LoVo (cell line): ENCODE measurements at places on chromosomes 1 and 21.

DNA sequence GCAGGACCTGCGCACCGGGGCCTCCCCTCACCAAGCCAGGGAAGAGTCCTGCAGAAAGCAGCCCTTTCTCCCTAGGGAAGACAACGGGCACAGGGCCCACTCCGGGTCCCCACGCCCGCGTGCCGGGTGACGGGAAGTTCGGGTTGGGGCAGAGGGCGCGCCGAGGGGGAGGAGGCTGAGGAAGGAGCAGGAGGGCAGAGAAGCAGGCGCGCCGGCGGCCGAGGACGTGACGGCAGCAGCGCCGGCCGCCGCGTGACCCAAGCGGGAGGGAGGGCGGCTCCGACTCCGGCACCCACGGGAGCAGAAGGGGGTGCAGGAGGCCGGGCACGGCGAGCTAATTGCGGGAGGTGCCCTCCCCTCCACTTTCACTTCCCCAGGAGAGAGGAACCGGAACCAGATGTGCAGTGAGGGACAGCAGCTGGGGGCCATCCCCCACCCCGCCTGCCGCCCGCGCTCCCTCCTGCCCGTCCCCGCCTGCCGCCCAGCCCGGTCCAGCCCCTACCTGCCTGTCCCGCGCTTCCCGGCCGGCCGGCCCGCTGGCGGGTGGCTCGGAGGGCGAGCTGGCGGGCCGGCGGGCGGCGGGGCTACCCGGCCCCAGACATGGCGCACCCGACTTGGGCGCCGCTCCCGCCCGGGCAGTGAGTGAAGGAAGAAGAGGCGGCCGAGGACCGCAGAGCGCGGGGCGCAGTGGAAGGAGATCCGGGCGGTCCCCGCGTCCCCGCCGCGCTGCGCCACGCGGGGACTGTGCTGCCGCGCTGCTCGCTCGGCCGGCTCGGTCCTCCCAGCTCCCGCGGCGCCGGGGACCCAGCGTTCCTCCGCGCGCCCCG, 510 bp downstream of the DENND4B start:
- DNase-seq, result peak; percentile 53

- no peak for DNase-seq
Observed at GRCh38 chr21:15037900-15038293, 26.9 kb downstream of the NRIP1 start.

GRCh38 chr21:25360593-25360992, 246.7 kb downstream of the MRPL39 start:
- DNase-seq, result no peak

- DNase-seq, result no peak
Observed at GRCh38 chr1:153470707-153471106, 10.3 kb upstream of the S100A7 start.

DNA sequence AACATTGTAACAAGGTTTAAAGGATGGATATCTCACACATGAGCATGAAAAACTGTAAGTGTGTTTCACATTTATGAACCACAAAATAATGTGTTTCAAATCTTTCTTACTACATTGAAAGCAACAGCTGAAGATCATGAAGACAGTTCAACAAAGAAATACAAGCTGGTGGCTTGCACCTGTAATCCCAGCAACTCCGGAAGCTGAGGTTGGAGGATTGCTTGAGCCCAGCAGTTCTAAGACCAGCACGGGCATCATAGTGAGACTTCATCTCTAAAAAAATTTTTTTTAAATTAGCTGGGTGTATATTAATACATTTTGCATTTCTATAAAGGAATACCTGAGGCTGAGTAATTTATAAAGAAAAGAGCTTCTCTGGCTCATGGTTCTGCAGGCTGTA, 27.1 kb upstream of the C1orf198 start:
- DNase-seq, result no peak

DNA sequence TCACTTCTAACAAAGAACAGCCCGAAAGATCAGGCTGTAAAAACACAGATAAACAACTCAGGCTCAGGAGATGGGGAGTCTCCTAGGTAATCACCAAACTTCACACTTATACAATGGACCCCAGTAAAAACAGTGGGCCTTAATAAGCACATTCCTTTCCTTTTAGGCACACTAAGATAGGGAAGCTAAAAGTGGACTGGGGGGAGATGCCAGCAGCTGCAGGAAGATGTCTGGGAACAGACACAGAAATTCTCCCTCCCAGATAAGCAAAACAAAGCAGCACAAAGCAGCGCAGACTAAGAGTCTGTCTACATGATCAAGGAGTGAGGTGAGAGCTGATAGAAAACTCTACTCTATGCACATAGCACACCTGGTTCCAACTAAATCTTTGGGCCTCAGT, 29.0 kb upstream of the CTBS start:
- no peak for DNase-seq

DNA sequence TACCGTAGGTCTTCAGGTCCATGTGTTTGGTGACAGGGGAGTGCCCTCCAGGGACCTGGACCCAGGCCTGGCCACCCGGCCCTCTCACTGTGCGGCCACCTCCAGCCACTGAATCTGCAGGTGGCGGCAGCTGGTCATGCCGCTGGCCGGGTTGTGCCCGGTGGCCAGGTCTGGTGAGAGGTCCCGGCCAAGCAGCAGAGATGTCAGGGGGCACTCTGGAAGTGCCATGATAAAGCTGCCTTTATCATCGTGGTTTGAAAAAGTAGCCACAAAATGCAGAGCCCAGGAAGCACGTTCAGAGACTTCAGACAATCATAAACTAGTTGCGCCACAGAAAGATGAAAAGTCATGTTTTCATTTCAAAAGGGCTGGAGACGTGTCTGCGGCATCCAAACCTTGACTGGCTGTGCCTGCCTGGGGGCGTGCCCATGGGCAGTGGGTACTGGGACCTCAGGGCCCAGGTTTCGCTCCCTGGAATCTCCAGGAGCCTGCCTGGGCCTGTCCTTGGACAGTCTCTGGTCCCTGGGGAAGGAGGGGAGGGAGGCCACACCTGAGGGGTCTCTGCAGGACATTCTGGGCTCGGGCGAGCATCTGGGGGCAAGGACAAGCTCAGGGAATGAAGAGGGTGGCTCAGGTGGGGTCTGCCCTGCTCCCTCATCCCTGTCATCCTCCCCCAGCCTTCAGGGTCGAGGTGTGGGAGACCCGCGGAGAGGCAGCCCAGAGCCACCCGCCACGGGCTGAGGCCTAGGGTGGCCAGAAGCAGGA, 44.9 kb downstream of the COL18A1 start:
- DNase-seq, result no peak

DNA sequence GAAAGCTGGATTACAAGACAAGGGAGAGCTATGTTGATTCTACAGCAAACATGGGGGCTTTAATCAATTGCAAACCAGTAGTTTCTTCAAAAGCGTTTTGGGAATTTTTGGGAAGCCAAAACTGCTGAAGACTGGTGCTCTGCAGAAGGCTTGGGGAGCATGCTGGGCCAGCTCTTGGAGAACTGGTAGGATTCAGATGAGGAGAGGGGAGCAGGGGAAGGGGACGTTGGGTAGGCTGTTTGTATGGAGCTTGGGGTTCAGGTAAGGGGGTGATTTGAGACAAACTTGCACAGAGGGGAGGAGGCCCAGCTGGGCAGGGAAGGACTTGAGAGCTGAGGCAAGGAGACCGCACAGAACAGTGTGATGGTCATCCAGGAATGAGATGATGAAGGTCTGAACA, 2.6 kb upstream of the MYOG start:
- DNase-seq, result no peak

DNA sequence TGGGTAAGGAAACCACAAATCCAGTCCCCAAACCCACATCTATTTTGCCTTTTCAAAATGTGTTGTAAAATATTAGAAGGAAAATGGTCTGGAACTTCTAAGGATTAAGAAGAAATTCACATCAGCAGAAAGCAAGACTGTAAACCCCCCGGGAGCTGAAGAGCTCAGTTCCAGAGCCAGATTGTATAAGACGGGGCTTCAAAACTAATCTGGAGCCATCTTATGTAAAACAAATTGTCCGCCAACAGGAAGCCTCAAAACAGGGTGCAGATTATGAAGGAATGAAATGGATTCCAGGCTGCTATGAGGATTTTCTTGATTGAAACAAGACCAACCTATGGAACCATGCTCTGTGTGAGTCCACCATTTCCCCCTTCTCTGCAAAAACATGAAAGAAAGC, 25.1 kb upstream of the HUNK start:
- DNase-seq, result no peak

GRCh38 chr1:165512816-165513215, 31.0 kb upstream of the LRRC52 start:
- no peak for DNase-seq

GRCh38 chr1:1230656-1231399, 973 bp downstream of the SDF4 start:
- peak; percentile 63 for DNase-seq

GRCh38 chr1:230149751-230150584, 82.9 kb downstream of the GALNT2 start:
- no peak for DNase-seq

- peak; percentile 68 for DNase-seq
Observed at GRCh38 chr1:6414443-6414844, 5.3 kb downstream of the HES2 start.

- DNase-seq, result peak; percentile 50
Observed at GRCh38 chr1:17437580-17438317, 1.7 kb downstream of the RCC2 start.

DNA sequence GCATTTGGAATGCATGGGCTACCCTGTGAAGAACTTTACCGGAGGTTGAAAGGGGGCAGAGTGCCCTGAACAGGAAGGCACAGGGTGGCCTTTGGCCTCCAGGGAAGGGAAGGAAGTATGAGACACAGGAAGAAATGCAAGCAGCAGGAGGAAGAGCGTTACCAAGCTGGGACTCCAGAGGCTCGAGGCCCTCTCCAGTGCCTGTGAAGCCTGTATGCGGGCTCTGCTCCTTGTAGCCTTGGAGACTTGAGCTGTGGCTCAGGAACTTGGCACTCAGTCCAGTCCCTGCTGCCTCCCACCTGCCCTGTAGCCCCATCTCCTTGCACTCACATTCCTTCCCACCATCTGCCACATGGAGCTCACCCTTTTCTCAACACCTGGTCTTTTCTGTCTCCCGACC, 33.5 kb upstream of the RNF19B start:
- no peak for DNase-seq

DNA sequence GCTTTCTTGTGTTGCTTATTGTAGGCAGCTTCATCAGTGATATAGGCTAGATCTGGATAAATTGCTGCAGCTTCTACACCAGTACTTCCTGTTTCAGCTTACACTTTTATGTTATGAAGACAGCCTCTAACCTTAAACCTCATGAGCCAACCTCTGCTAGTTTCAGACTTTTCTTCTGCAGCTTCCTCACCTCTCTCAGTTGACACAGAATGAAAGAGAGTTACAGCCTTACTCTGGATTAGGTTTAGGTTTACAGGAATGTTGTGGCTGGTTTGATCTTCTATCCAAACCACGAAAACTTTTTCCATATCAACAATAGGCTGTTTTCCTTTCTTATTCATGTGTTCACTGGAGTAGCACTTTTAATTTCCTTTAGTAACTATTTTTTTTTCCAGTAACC, 76.9 kb upstream of the RNPC3 start:
- no peak for DNase-seq

GRCh38 chr1:7333620-7334019, 437.5 kb upstream of the VAMP3 start:
- no peak for DNase-seq

DNA sequence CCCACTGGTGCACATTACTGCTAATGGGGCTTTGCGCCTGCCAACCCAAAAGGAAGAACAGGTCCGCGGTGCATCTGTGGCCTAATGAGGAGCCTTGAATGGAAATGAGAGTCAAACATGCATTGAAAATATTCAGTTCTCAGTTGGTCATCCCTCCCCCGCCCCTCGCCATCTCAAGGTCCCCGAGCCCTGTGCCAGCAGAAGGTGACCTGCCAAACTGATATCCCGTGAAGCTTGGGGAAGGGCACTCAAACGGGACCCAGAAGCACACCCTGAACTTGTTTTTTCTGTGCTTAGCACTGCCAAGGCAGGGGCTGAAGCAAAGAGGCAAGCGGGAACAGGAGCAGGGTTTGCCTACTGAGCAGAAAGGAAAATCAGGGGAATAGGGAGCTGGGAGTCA, 67.9 kb upstream of the ZNF648 start:
- no peak for DNase-seq

DNA sequence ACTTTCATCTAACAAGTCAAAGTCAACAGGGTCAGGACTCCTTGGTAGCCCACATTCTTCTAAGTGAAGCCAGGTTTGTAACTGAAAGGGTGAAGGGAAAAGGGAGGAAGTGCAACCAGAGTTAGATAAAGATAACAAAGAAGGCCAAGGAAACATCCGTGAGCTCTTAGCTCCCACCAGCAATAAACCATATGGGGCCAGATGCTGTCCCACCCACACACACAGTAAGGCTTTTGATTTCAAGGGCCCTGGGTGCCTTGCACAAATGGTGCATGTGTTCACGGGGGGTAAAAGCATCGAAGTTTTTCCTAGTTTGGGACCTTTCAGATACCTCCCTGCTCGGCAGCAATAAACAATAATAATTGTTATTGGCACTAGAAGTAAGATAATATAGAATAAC, 5.1 kb upstream of the TIAM1 start:
- no peak for DNase-seq

GRCh38 chr1:40856656-40857302, 5.4 kb downstream of the CITED4 start:
- no peak for DNase-seq

- no peak for DNase-seq
Observed at GRCh38 chr1:235296729-235297128, 31.2 kb downstream of the ARID4B start.

- peak; percentile 33 for DNase-seq
Observed at GRCh38 chr1:171740987-171741871, 636 bp downstream of the VAMP4 start.

- DNase-seq, result peak; percentile 60
Observed at GRCh38 chr1:26122988-26123973, 11.7 kb downstream of the PDIK1L start.

GRCh38 chr1:58784758-58785441, 1.1 kb upstream of the JUN start:
- DNase-seq, result peak; percentile 77

DNA sequence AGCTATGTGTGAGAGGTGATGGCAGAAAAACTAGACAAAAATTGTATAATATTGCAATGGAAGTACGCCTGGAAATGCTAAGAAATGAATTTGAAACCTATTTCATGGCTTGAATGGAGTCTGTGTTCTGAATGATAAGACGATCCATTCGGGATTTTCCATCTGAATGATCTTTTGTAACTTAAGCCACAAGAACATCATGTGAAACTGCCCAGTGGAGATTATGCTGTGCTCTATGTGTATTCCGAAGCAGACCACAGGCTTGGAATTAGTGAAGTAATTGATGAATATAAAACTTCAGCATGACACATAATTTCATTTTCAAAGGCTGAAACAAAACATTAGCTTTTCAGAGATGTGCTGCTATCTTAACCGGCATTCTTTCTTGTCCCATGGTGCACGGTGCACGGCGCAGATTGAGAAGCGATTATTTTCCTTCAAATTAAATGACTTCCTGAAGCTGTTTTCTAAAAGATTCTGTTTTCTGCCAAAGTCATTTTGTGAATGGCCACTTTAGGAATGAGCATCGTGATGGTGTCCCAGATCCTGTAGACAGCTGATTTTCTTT, 652.9 kb downstream of the PLA2G4A start:
- no peak for DNase-seq

GRCh38 chr1:19619697-19620384, 24.3 kb upstream of the NBL1 start:
- DNase-seq, result no peak
